ENCODE measurements at places on chromosomes 2 and 18.

DNA sequence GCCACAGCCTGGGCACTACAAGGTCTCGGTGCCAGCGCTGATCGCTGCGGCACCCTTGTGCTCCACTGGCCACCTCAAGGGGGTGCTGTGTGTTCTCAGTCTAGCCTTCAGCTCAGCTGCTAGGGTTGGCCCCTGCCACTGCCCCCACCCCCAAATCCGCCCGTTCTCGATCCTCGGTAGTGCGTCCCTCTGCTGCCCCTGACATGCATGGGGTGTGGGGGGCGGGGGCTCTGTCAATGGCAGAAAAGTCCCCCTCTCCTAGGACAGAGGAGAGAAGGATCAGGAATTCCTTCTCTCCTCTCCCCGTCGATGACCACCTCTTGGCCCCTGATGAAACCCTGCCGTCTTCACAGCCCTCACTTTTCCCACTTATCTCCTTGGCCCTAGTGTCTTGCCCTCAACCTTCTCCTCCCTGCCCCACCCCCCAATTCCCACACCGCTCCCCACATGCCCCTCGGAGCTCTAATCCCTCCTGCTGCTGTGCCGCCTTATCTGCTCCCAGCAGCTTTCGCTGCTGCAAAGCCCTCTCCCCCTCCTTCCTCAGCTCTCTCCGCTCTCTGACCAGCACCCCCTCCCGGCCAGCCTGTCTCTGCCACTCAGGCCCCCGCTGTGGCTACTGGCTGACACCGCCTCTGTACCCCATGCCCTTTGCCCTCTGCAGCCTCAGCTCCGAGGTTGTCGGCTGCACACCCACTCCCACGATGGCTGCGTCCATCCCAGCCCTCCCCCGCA, 4.3 kb upstream of the ASIC4 start:
- no peak for DNase-seq

- no peak for DNase-seq
Measured at GRCh38 chr2:134466141-134466540, 212.3 kb downstream of the MGAT5 start.

GRCh38 chr2:24115057-24115456, 8.1 kb downstream of the PFN4 start:
- no peak for DNase-seq

DNA sequence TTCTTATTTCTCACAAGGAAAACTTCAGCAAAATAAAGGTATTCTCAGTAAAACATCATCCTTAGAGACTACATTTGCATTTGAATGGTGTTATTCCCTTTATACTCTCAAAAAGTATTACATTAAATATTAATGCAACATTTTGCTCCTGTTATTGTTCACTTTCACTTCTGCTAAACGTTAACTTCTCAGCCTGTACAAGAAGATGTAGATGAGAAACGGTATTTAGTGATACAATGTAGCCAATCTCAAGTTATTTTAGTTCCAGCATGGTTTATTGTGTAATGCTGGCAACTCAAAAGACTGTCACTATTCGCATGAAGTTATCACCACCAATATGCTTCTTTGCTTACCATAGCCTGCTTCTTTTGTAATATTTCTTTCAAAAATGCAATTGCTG, 514.1 kb downstream of the CPS1 start:
- DNase-seq, result peak; percentile 32

DNA sequence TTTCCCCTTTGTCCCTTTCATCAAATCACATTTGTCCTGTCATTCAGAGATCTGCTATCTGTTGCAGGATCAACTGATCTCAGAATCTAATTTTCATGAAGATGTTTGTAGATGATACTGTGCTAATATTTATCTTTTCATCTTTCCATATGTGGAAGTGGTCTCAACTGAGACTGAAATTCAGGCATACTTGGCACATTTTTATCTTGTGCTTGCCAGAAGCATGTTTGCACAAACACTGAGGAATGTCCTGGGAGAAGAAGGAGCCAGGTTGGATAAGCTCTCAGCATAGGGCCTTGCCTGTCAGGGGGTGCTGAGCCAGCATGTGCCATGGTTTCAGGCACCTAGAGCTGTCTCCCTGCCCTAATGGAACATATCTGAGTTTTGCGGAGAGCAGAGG, 24.5 kb upstream of the MMADHC start:
- DNase-seq, result no peak

DNA sequence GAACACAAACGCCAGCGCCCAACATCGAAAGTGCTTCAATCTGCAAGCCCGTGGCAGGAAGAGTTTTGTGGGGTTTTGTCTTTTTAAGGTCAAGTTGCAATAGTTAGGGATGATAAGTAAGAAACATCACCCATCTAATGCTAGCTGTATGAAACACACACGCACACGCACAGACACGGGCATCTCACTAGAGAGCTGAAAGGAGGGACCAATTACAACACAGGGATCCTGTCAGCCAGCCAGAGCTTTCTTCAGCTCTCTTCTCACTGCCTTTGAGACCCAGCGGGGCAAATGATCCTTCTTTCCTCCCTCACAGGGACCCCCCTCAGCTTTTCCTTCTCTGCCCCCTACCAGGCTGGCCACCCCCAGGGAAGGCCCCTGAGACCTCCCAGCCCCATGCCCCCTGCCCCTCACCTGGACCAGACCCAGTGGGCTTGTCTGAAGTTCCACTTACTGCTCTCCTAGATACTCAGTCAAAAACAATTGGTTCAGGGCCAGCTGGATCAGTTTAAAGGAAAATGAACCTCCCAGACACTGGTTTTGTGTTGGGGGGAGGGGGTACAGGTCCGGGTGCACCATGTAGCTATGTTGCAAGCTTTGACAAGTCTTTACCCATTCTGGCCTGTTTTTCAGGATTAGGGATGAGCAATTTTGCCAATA, 17.9 kb downstream of the CYP26B1 start:
- no peak for DNase-seq

- DNase-seq, result peak; percentile 24
Measured at GRCh38 chr2:148874868-148875341, at the start of gene KIF5C. Gene KIF5C (plus strand): TSS chr2:148875227. CDS start chr2:148875618, 391 bp downstream.

DNA sequence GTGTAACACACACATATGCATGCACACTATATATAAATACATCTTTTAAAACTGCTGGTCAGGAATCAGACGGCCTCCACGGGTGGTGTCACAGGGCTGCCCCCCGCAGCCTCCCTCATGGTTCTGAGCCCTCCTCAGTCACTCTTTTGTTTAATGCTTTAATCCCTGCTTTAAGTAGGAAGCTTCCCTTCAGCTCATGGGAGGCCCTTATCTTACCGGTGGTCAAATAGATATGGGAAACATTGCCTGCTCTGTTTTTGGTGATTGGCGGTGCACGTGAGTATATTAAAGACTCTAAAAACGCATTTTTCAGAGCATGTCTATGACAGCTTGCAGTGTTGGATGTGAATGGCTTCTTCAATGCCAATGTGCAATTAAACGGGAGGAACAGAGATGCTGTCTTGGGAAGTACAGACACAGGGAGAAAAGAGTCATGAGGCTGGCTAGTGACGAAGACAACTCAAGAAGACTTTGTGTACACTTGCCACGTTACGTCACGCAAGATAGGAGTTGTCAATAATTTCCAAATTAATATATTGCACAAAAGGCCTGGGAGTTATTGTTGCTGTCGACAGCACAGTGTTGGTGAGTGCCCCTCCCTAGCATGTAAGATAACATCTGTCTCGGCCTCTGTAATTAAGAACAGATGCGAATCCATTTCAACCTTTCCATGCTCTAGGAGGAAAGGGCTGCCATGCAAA, 23.3 kb downstream of the GNLY start:
- no peak for DNase-seq

DNA sequence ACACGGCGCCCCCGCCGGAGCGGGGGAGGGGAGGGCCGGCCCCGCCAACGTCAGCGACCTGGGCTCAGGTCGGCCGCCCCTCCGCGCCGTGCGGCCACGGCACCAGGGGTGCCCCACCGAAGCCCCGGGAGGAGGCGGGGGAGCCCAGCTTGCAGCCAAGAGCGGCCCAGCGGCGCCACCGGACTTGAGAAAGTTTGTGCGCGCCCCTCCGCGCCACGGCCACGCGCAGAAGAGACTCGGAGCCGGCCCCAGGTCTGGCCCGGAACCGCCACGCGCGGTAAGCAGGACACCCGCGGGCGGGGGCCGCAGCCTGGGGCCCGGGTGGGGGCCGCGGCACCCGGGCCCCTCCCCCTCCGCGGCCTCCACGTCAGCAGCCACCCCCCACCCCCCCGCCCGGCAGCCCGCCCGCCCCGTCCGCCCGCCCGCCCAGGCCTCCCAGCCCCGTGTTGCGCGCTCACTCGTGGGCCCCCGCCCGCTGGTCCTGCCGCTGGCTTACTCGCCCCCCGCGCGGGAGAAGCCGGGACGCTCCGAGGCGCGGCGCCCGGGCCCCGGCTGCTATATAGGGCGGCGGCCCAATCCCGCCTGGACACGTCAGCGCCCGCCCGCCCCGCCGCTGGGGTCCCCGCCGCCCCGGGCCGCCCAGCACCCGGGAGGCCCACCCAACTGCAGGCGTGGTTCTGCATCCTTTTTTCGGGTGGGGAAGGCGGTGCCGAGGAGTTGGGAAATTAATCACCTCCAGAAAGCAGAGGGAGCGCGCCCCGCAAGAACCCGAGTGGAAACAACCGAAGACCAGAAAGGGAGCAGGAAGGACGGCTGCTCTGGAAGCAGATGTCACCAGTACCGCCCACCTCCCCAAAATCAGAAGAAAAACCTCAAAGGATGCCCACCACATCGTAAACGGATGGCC, 42.9 kb downstream of the HDLBP start:
- peak; percentile 55 for DNase-seq

DNA sequence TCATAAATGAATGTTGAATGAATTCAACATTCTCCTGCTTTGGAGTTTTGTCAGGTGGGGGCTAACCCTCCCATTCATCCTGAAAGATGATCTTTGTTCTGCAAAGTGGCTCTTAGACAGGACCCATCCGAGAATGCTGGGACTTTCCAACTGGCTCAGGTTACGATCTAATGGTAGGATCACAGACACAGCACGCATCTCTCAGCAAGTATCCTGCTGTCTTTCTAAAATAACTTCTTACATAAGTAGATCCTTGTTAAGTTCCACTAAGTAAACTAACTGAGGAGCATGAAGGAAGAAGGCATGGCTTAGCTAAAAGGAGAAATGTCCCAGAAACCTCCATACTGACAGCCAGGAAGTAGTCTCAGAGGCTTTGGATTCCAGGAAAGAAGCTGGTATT, 23.7 kb downstream of the CYP27A1 start:
- no peak for DNase-seq

- no peak for DNase-seq
Measured at GRCh38 chr2:184336688-184337087, 261.6 kb upstream of the ZNF804A start.

- no peak for DNase-seq
Measured at GRCh38 chr2:101048756-101049155, 46.7 kb downstream of the RPL31 start.

GRCh38 chr2:59529726-59530125, 1023.7 kb downstream of the BCL11A start:
- no peak for DNase-seq

DNA sequence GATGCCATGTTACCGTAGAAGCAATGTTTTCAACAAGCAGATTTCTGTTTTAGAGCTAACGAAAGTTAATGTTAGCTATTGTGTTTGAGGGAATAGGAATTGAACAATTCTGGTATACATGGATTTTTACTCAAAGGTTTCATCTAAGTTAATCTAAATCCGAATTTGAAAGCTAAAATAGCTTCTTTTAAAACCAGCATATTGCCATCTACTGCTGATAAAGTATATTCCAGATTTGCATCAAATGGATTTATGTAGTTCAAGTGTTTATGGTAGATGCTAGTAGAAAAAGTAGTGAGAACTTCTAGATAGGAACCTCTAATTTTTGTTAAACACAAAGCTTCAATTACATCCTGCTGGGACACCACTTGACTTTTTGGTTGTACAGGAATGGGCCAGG, 1569.5 kb upstream of the NXPH2 start:
- DNase-seq, result no peak

GRCh38 chr2:33617401-33617800, 18.3 kb upstream of the FAM98A start:
- DNase-seq, result no peak

- no peak for DNase-seq
Measured at GRCh38 chr18:69708844-69709243, 238.8 kb downstream of the CD226 start.

- DNase-seq, result no peak
Measured at GRCh38 chr18:46672062-46672970, 15.3 kb upstream of the LOXHD1 start.

GRCh38 chr18:48109961-48110493, 179.6 kb upstream of the SMAD2 start:
- no peak for DNase-seq

Data from HL-60 (cell line).